ENCODE measurements at places on chromosomes 6 and 20.

DNA sequence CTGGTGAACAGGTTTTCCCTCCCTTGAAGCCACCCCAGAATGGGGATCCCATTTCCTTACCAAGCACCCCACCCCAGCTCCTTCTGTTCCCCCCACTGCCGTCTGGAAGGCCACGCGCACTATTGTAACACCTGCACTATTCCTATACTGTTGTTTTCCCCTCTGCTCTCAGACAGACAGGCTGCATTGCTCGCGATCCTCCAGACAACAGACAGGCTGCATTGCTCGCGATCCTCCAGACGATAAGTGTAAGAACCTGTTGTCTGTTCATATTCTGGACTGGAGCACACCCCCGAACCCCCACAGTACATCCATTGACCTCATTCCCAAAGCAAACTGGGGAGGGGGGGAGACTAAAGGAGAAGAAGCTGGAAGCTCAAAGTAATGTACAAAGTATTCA is 72.7 kb downstream of the LY86 start:
- DNase-seq: no peak

DNA sequence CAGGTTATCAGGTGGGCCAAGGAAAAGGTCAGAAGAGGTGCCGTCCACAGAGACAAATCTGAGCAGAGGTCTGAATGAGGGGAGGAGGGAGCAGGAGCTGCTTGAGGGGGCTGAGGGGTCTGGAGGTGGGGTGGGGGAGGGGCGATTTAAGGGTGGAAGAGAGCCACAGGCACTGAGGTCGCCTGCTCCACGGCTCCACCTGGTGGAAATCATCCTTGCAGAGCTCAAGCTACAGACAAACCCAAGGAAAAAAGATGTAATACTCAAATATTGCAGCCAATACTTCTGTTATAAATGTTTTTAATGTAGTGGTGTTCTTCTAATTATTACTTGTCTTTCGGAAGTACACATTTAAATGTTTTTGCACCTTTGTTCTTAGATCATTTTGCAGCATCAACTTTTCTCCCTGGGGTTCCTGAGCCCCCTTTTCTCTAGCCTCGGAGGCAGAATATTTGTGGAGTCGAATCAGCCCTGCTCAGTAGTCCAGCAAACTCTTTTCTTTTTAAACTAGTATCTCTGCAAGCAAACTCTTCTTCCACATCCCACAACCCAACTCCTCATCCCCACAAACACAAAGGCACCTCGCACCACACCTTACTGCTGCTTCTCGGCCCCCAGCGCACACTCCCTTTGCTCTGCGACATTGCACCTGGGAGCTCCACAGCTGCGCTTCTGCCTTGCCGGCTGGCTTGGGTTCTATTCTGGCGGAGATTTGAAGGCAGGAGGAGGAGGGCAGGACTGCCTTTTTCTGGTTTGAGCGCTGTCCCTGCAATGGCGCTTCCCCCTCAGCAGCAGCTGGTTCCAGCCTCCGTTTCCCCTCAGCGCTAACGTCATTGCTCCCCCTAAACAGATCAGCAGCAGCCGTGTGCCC is 51.0 kb upstream of the TFAP2A start:
- peak; percentile 37 for DNase-seq

DNA sequence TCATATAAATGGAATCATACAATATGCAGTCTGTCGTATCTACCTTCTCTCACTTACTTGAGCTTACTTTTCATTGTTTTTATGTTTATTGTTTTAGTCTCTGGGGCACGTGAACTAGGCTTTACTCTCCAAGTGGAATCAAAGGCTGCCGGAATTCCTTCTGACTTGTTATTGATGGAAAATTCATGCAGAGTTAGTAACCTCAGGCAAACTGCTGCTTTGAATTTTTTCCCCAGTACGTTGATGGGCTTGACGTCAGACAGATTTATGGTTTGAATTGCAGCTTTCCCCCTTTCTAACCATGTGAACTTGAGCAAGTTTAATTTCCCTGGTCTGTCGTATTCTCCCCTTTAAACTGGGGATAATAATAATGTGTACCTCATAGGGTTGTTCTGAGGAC is 68.6 kb downstream of the ZDHHC14 start:
- no peak for DNase-seq

DNA sequence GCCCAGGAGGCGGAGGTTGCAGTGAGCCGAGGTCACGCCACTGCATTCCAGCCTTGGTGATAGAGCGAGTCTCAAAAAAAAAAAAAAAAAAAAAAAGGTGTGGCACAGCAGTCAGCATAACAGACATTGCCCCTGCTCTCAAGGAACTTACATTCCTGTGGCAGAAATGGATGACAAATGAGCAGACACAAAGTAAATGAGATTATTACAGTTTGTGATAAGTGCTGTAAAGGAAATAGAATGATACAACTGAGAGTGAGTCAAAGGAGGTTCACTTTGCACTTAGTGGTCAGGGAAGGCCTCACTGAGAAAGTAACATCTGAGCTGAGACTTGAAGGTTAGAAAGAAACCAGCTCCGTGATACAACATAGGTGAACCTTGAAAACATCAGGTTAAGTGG is 36.4 kb downstream of the CEP250 start:
- DNase-seq: no peak

DNA sequence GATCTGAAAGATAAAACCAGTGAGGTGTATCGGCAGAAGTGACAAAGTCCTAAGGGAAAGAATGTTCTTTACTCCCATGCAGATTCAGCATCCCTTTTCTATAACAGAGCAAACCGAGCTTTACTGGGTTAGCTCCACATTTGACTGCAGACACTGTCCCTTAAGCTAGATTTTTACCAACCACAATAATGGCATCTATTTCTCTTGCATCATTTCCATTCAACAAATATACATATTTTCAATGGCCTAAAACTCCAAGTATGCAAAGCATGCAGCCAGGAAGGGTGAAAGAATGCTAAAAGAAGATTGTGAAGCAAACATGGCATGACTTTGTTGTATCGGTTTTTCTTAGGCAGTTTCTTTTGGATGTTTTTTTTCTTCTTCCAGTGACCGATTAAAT is 255.4 kb downstream of the OGFRL1 start:
- no peak for DNase-seq

GRCh38 chr6:168675933-168676551 is 235.1 kb downstream of the SMOC2 start:
- no peak for DNase-seq

- DNase-seq: no peak
Observed at GRCh38 chr6:13689511-13690256, 22.0 kb downstream of the RANBP9 start.

DNA sequence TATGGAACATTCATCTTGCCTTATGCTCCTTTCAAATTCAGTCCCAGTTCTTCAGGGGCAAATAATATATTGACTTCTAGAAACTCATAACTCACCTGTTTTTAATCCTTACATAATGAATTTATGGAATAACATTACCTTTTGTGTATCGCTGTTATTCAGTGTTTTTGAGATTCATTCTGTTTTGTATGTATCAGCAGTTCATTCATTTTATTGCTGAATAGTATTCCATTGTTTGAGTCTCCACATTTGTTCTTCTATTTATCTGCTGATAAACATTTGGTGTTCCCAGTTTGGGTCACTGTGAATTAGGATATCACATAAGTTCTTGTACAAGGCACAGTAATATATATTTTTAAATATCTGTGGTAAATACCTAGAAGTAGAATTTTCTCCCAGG is 5.1 kb downstream of the SEMG2 start:
- DNase-seq: no peak
